ENCODE measurements at places on chromosomes 11 and 22.

DNA sequence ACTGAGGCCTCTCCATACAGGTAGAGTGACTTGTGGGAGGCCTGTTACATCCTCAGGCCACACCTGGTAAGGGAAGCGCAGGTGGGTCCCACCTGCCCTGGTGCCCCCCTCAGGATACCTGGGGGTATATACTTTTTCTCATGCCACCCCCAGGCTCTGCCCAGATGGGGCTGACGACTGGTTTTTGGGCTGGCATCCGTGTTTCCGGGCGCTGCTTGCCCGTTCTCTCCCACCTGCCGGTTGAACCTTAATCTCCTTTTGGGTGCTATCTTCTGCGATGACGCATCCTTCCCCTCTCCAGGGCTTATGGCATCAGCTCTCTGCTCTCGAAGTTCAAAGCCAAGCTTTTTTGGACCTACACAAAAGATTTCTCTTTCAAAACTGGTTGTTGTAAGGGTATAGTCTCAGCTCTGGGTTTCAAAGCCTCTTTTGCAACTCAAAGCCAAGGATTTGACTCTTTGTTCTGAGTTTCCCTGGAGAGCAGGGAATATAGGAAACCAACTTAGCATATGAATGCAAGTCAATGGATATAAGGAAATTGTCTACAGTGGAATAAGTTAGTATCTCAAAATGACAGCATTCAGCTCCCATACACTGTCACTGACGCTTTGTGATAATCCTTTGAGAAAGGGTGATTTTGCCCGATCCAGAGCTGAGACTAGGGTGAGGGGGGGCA, 8.6 kb upstream of the LRRC10B start:
- DNase-seq = no peak

- no peak for DNase-seq
These were observed 89.2 kb downstream of the GALNT18 start for GRCh38 chr11:11532574-11532973.

- no peak for DNase-seq
These were observed 41.1 kb downstream of the PHF21B start for GRCh38 chr22:44968736-44969135.

DNA sequence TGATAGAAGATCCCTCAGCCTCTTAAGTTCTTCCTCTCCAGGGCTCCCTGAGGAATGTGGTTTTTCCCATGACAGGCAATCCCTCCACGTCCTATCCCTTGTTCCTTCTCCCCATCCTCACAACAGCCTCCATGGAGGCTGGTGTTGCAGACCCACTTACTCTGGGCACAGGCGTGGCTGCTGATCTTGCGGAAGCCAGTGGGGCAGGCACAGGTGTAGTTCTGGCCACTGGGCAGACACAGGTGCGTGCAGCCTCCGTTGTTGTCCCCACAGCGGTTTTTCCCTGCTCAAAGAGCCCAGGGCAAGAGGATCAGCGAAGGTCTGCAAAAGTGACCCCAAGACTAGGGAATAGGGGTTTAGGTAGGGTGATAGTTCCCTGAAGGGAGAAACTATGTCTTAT, 29.1 kb downstream of the LRP4 start:
- no peak for DNase-seq

DNA sequence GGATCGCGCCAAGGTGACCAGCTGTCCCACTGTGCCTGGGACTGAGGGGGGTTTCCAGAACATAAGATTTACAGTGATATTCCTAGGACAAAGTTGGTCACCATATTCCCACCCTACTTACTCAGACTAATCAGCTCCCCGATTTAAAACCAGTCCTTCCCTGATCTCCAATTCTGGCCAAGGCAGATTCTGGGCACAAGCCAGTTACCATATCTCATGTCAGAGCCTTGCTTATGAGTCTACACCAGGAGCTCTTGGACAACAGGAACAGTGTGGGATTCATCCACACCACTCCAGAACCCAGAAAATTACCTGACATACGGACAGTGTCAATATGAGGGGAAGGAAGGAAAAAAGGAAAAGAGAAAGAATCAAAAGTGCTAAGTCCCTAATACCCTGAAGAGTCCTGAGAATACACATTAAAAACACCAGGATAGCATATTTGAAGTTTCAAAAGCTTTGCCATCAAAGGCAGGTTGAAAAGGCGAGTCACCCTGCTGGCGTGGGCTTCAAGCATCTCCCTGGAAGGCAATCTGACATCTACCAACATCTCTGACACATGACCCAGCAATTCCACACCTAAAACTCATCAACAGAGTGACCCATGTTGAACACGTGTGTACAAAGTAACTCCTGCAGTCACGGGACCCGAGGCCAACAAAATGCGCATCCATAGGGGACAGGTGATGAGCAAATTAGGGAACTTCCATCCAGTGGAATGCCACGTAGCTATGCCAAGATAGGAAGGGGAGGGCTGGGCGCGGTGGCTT, 8.0 kb upstream of the IL2RB start:
- no peak for DNase-seq

DNA sequence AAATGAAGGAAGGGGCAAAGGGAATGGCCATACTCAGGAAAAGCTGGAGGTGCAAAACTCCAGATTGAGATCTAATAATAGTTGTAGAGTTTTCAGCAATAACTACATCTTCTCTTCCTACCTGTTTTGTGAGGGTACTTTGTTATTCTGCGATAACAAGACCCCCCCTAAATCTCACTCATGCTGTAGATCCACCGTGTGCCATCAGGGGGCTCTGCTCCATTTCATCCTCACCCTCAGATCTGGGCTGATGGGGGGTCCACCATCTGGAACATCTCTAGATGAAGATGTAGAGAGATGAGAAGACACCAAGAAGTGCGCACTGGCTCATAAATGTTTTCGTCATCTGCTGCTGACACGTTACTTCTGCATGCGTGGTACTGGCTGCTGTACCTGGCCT, 135.9 kb upstream of the KIRREL3 start:
- no peak for DNase-seq

DNA sequence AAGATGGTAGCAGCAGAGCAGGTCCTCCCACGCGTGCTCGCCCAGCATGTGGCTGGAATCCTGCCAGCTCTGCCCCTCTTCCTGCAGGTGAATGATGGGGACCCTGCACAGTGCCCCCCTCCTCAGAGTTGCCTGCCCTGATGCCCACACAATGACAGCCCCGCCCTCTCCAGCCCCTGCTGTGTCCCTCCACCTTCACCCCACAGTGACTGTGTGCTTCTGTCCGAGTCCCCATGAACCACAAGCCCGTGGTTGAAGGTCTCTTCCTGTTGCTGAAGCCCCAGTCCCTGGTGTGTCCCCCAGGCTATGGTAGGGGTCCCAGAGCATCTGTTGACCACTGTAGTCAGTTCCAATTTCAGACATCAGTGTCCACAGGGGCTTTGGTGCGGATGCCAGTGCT, 71.0 kb downstream of the BRD1 start:
- DNase-seq = no peak

DNA sequence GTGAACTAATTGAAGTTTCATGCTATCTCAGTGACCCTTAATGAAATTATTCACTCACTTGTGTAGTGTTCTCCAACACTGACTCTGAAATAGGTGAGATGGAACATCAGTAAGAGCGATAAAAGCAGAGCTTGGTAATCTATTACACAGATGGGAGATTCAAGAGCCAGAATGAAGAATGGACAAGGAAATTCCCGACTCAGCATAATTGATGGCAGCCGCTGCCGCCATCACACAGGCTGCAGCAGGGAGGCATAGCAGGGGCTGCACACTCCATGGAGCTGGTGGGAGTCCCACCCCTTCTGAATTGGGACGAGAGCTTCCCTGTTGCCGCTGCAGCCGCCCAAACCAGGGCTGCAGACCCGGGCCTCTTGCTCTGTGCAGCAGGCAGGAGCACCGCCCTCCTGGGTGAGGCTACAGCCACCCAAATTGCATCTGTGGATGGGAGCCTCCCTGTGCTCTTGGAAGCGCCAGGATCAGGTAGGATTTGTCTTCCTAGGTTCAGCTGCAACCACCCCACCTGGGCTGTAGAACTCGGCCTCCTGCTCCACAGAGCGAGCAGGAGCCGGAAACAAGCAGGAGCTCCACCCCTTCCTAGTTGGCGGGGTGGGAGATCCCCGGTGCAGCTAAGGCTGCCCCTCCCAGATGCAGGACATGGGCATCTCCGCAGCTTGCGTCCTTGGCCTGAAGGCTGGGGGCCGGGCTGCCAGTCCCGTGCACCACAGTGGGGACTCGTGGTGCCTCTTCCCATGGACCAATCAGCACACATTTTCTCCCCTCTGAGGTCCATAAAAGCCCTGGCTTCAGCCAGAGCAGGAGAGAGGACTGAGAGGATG, 535.1 kb upstream of the LUZP2 start:
- DNase-seq = no peak

DNA sequence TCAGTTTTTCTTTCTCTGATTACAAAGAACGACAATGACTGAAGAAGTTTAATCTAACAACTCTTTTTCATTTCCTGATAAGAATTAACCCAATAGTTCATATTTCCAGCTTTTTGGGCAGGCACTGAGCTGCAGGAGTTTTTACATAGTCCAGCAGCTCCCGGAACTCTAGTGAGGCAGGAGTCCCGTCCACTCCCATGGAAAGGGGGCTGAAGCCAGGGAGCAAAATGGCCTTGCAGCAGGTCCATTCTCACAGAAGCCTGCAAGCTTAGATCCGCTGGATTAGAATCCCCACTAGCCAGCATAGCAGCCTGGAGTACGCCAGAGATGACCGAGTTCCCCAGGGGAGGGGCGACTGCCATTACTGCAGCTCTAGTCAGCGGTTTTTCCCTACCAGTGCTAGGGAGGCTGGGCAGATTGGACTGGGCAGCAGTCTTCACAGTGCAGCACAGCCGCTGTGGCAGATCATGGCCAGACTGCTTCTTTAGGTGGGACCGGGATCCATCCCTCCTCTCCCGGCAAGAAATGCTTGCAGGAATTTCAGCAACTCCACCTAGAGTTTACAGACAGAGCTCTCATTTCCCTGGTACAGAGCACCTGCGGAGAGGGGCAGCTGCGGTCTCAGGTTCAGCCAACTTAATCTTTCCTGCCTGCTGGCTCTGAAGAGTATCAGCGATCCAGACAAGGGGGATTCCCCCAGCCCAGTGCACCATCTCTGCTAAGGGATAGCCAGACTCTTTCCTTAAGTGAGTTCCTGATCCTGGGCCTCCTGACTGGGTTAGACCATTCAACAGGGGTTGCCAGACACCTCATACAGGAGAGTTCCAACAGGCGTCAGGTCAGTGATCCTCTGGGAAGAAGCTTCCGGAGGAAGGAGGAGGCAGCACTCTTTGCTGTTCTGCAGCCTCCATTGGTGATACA, 742 bp upstream of the CASP4 start:
- DNase-seq = no peak

GRCh38 chr11:98456308-98456680, 564.5 kb upstream of the CNTN5 start:
- no peak for DNase-seq

All from amygdala (tissue), 56 donors.